Tibial nerve (tissue), 4 donors: ENCODE measurements at places on chromosomes 16 and 17. TPM values are rescaled to one million over a fixed set of nuclear protein-coding genes. Genes with fewer than 3 reads are reported as not detected.

OR4D1 gene
- not detected for total RNA-seq

SCARF1 gene
- total RNA-seq: 20.3 TPM

KRTAP3-3 gene
- total RNA-seq: not detected

FBXW10 gene
- not detected for total RNA-seq

GRCh38 chr17:12463102-12463501 lies 202.6 kb upstream of the MYOCD start:
- DNase-seq: no peak

- no peak for DNase-seq
These were observed 65.0 kb downstream of the SMG6 start for GRCh38 chr17:2238432-2239169.

- no peak for DNase-seq
These were observed 41.7 kb downstream of the SMPD3 start for GRCh38 chr16:68406458-68407152.

DNA sequence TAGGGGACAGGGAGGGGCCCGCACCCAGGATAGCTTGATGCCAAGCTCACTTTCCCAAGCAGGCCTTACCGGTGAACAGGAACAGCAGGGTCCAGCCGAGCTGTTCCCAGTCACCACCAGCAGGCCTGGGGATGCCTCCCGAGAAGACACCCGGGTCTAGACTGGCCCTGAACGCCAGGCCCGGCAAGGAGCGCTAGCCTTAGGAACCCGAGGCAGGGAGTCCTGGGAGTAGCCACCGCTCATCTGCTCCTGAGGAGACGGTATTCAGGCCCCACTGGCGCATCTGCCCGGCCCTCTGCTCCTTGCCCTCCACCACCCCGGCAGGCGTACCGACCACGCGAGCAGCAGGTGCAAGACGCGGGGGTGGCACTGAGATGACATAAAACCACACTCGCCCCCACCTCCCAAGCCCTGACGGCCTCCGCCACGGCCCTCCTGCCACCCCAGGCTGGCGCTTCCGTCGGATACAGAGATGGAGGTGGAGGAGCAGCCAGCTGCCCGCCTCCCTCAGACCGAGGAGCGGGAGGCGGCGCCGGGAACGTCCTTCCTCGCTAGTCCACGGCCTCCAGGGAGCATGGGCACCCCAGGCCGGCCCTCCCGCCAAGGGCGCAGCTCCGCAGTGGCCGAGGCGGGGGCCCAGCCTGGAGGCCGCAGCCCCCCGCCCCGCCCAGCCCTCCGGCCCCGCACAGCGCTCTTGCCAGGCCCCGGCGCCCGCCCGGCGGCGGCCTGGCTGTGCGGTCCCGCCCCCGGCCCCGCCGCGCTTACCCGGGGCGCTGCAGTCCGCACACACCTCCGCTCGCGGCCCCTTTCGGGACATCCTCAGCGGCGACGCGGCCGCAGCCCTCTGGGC lies 661 bp downstream of the GIT1 start:
- no peak for DNase-seq

GRCh38 chr16:85774136-85774535 lies 23.2 kb upstream of the C16orf74 start:
- DNase-seq: no peak

- DNase-seq: no peak
These were observed 5.5 kb upstream of the CDH1 start for GRCh38 chr16:68731637-68732036.

GRCh38 chr17:83196366-83196765 lies 117.0 kb downstream of the METRNL start:
- DNase-seq: peak; percentile 15

DNA sequence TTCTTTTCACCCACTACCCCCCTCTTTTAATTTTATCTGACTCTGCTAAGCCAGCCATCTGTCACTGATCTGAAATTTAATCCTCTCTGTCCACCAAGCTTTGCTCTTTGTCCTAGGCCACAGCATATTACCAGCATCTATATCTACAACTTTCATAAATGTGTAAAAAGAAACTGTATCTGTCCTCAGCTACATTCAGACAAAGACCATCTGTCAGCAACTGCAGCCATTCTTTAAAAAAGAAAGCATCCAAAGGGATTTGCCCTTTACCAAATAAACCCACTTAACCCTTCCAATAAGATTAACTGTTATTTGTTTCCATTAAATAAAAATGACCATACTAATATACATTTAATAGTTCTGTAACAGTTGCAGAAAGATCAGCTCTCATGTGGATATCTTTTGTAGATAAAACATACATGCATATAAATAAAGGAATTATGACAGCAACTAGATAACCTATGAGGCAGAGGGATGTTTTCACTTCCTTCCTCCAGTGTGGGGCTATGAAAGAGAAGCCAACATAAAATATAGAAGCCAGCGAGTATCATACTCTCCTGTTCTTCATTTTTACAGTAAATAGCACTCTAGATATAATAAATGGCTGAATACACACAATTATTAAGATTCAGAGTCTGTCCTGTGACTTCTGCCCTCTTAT lies 602.5 kb upstream of the SALL1 start:
- no peak for DNase-seq

GRCh38 chr17:79379700-79380445 lies 231.0 kb downstream of the RBFOX3 start:
- no peak for DNase-seq

GRCh38 chr17:80151333-80151732 lies 4.4 kb upstream of the EIF4A3 start:
- DNase-seq: no peak

GRCh38 chr16:48958681-48959080 lies 323.0 kb downstream of the CBLN1 start:
- no peak for DNase-seq
